ENCODE measurements at places on chromosomes 11 and 22. TPM values are rescaled to one million over a fixed set of nuclear protein-coding genes. Genes with fewer than 3 reads are reported as not detected.

GRCh38 chr11:72520815-72521214, 86.5 kb upstream of the CLPB start:
- no peaks in the 10 kb centered on the region for H3K36me3 ChIP-seq
- no peaks in the 10 kb centered on the region for H3K4me1 ChIP-seq
- no peak overlapping the region for H3K27ac ChIP-seq
- no peak for DNase-seq

DNA sequence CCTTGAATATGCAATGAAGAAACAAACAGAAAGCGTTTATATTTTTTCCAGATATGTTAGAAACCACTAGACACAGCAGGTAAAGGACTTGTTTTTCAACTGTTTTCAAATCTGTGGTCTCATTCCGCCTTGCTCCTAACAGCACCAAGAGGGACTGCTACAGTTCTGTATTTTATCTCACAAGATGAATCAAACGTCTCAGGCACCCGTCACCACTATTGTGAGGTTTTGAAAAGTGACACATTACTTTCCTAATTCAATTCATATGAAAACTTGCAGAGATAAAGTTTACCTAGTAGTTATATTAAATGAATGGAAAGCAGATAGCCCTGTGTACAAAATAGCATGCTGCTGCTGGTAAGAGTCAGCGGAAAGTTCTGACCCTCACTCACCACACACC, 386.3 kb downstream of the ETS1 start:
- H3K27ac ChIP-seq, result no peak overlapping the region
- H3K27me3 ChIP-seq, result no peaks in the 10 kb centered on the region
- no peak for DNase-seq
- no peaks in the 10 kb centered on the region for H3K4me1 ChIP-seq

DNA sequence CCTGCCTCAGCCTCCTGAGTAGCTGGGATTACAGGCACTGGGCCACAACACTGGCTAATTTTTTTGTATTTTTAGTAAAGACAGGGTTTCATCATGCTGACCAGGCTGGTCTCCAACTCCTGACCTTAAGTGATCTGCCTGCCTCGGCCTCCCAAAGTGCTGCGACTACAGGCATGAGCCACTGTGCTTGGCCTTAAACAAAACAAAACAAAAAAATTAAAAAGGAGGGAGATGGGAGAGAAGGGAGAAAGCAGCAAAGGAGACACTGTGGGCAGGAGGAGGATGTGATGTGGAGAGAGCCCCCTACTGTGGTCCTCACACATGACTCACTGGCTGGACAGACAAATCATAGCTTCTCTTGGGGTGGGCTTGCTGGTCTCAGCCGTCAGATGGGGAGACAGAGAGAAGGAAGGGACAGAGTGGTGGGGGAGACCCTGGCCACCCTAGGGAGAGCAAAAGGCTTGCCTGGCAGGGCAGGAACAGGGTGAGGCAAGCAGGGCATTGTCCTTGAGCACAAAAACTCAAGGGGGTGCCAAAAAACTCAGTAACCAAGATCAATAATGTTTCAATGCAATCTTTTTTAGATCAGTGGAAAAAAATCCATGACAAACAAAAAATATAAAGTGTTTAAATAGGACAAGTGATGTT, 31.6 kb downstream of the TPST2 start:
- H3K36me3 ChIP-seq, result no peaks in the 10 kb centered on the region
- H3K27me3 ChIP-seq, result no peaks in the 10 kb centered on the region
- peaks cover 6% of the 10 kb centered on the region for H3K4me1 ChIP-seq
- H3K27ac ChIP-seq, result no peak overlapping the region

DNA sequence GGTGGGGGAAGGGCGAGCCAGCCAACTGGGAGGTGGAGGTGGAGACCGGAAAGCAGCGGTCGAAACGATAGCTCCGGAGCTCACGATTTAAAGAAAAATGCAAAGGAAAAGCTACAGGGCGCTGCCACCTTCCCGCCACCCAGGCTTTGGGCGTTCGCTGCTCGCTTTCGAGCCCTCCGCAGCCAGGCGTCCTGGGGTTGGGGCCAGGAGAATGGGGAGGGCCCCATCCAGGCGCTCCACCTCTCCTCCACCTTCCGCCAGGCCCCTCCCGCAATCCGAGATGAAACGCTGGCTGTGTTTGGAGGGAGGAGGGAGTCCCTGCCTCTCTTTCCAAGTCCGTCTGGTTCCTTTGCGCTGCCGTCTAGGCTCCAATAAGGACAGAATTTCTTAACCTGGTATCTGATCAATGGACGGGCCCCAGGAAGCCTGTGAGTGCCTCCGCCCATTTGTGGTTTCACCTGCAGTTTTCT, 483 bp upstream of the ABTB2 start:
- DNase-seq, result peak; percentile 59
- no peaks in the 10 kb centered on the region for H3K36me3 ChIP-seq
- H3K4me3 ChIP-seq, result peak overlapping the region; percentile 61
- H3K27ac ChIP-seq, result peak overlapping the region; percentile 83
- H3K27me3 ChIP-seq, result peaks cover 33% of the 10 kb centered on the region

DNA sequence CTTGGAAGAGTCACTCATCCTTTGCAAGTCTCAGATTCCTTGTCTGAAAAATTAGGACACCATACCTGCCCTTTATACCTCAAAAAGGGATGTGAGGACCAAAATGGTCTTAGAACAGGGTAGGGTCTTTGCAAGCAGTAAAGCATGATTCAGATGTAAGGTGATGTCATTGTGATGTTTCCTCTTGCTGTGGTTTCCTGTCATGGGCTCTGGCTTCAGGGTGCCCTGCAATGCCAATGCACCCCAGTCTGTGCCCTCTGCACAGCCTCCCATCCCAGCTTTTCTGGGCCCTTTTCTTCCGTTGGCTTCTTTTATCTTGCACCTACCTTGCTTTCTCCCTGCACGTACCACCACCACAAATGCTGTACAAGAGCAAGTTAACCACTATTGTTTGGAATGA, 87.8 kb upstream of the NNMT start:
- H3K4me3 ChIP-seq, result no peak overlapping the region
- H3K36me3 ChIP-seq, result peaks cover 81% of the 10 kb centered on the region
- H3K27me3 ChIP-seq, result no peaks in the 10 kb centered on the region
- no peak for DNase-seq

- H3K27me3 ChIP-seq, result peaks cover 5% of the 10 kb centered on the region
- H3K4me3 ChIP-seq, result no peak overlapping the region
- no peak for DNase-seq
- H3K4me1 ChIP-seq, result no peaks in the 10 kb centered on the region
- no peak overlapping the region for H3K27ac ChIP-seq
Observed at GRCh38 chr11:128928400-128928799, 14.3 kb downstream of the TP53AIP1 start.

DNA sequence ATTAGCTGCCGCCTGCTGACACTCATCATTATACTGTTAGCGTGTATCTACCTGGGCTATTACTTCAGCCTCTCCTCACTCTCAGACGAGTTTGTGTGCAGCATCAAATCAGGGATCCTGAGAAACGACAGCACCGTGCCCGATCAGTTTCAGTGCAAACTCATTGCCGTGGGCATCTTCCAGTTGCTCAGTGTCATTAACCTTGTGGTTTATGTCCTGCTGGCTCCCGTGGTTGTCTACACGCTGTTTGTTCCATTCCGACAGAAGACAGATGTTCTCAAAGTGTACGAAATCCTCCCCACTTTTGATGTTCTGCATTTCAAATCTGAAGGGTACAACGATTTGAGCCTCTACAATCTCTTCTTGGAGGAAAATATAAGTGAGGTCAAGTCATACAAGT, 51.1 kb downstream of the PANX1 start:
- no peak overlapping the region for H3K27ac ChIP-seq
- peaks cover 42% of the 10 kb centered on the region for H3K36me3 ChIP-seq

DNA sequence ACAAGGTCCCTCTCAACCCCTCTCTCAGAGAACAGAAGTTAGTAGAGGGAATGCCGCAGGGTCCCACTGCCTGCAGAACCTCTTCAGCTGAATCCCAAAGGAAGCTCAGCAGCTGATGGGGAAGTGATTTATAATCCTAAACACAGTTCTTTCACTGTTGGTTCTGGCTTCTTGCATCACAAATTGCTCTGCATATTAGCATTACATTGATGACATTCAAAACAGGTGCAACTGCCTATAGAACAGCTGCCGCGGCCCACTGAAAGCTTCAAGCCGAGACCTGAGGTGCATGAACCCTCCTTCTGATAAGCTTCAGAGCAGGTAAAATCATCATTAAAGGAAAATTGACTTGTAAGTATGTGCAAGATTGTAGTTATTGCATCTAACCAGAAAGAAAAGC, 75.2 kb upstream of the KIRREL3 start:
- no peak overlapping the region for H3K27ac ChIP-seq
- no peaks in the 10 kb centered on the region for H3K4me1 ChIP-seq
- H3K27me3 ChIP-seq, result no peaks in the 10 kb centered on the region
- DNase-seq, result no peak
- no peak overlapping the region for H3K4me3 ChIP-seq

GRCh38 chr11:91960770-91961169, 263.8 kb upstream of the FAT3 start:
- no peak for DNase-seq
- H3K27ac ChIP-seq, result no peak overlapping the region
- H3K27me3 ChIP-seq, result no peaks in the 10 kb centered on the region
- no peaks in the 10 kb centered on the region for H3K4me1 ChIP-seq

DNA sequence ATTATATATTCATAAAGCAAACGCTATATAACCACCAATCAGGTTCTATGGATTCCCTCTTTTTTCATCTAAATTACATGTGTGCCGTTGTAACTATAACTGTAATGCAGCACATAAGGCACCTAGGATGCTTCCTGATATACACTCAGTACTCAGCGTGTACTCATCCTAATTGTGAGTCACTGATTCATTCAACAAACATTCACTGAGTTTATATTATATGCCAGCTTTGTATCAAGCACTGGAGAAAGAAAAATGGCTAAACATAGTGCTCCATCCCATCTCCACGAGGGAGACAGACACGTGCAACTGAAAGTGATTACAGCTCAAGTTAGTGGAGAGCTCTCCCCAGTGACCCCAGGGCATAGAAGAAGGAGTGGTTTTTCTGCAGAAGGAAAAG, 49.9 kb upstream of the SYN3 start:
- no peak for DNase-seq
- H3K27ac ChIP-seq, result no peak overlapping the region
- H3K4me3 ChIP-seq, result no peak overlapping the region

DNA sequence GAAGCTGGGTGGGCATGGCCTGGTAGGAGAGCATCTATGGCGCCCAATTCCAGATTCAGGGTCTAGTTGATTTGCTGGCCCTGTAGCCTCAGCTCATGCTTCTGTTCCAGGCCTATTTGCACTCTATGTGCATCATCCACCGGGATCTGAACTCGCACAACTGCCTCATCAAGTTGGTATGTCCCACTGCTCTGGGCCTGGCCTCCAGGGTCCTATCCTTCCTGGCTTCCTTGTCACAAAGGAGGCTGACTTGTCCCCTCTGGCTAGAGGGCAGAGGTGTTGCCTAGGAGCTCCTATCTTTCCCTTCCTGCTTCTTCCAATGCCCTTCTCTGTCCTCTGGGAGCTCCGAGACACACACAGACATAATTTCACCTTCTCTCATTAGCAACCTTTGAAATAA, 21.3 kb downstream of the PIK3IP1 start:
- H3K36me3 ChIP-seq, result peaks cover 51% of the 10 kb centered on the region
- no peak overlapping the region for H3K4me3 ChIP-seq
- H3K4me1 ChIP-seq, result peaks cover 28% of the 10 kb centered on the region
- DNase-seq, result no peak
- H3K27ac ChIP-seq, result peak overlapping the region; percentile 46

DNA sequence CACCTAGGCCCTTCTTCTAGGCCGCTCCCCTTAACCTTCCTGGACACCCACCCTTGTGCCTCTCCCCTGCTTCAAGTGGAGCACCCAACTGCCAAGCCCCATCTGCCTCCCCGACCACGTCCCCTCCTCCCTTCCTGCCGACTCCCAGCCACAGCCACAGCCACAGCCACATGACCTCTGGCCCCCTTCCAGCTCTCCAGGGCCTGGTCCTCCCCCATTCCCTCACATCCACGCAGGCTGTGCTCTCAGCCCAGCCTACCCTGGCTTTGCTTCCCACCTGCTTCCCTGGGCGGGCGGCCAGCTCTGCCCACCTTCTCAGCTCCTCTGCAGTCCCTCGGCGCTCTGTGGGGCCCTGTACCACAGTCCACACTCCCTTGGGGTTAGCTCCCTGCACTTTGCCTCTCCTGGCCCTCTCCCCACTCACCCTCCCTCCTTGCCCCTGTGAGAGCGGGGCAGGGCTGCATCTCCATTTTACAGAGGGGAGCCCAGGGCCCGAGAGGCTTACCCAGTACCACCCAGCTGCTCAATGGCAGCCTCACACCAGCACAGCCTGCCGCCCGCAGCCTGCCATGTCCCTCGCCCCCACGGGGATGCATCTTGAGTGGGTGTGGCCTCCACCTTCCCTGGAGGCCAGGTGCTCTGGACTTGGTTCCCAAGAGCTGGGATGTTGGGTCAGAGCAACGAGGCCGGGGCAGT, 20.3 kb downstream of the PARVG start:
- no peak overlapping the region for H3K4me3 ChIP-seq
- no peaks in the 10 kb centered on the region for H3K4me1 ChIP-seq
- no peak overlapping the region for H3K27ac ChIP-seq
- no peaks in the 10 kb centered on the region for H3K36me3 ChIP-seq
- no peaks in the 10 kb centered on the region for H3K27me3 ChIP-seq

DNA sequence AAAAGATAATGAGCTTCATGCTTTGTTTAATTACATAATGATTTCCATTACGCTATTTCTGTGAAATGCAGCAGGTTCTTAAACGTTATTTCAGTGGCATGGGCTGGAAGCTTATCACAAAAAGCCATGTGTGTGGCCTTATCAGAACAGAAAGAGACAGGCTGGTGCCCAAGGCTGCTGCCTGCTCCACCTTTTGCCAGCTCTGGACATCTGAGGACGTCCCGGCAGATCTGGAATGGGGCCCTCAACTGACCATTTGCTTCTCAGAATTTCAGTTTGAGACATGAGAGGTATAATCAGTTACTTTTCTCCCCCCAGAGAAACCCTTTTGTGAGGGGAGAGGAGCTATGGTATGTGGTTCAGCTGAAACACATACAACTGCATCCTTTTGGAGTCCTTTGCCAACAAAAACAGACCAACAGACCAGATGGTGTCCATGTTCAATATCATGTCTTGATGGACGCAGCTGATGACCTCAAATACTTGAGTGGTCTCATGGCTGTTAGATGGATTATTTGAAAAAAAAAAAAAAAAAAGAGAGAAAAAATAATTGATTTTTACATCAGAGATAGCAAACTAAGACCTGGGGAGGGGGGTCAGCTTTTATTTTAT, 8.6 kb downstream of the CDPF1 start:
- H3K27ac ChIP-seq, result no peak overlapping the region
- DNase-seq, result no peak
- peaks cover 57% of the 10 kb centered on the region for H3K36me3 ChIP-seq
- no peak overlapping the region for H3K4me3 ChIP-seq
- H3K27me3 ChIP-seq, result no peaks in the 10 kb centered on the region

GRCh38 chr11:3799873-3800272, 2.5 kb upstream of the NUP98 start:
- H3K36me3 ChIP-seq, result no peaks in the 10 kb centered on the region
- no peak overlapping the region for H3K4me3 ChIP-seq
- no peak overlapping the region for H3K27ac ChIP-seq

- no peak overlapping the region for H3K4me3 ChIP-seq
- no peak for DNase-seq
- H3K27me3 ChIP-seq, result no peaks in the 10 kb centered on the region
- peaks cover 33% of the 10 kb centered on the region for H3K36me3 ChIP-seq
- H3K4me1 ChIP-seq, result peaks cover 91% of the 10 kb centered on the region
- peak overlapping the region; percentile 92 for H3K27ac ChIP-seq
Observed at GRCh38 chr11:114158886-114159285, 99.4 kb downstream of the ZBTB16 start.

- DNase-seq, result no peak
- peak overlapping the region; percentile 89 for H3K27ac ChIP-seq
- H3K4me3 ChIP-seq, result no peak overlapping the region
- no peaks in the 10 kb centered on the region for H3K27me3 ChIP-seq
- H3K36me3 ChIP-seq, result no peaks in the 10 kb centered on the region
- H3K4me1 ChIP-seq, result peaks cover 8% of the 10 kb centered on the region
Observed at GRCh38 chr11:271319-271715, 6.9 kb upstream of the NLRP6 start.

TP53AIP1 gene
- not detected for total RNA-seq

PKNOX2 gene
- 4.9 TPM for total RNA-seq

TRIM51 gene
- not detected for total RNA-seq

IGSF9B gene
- total RNA-seq, result 4.6 TPM

THY1 gene
- 2.7 TPM for total RNA-seq
